Germinal center (tissue), 1 donor: ENCODE measurements at places on chromosomes 2 and 18.

- no peak for DNase-seq
Measured at GRCh38 chr2:173397539-173397938, 42.9 kb downstream of the CDCA7 start.

GRCh38 chr2:86443631-86444350, 2.6 kb downstream of the KDM3A start:
- no peak for DNase-seq

GRCh38 chr18:31244771-31245394, 73.1 kb upstream of the DSG1 start:
- DNase-seq: no peak

GRCh38 chr2:155021618-155022017, 323.1 kb downstream of the KCNJ3 start:
- no peak for DNase-seq

DNA sequence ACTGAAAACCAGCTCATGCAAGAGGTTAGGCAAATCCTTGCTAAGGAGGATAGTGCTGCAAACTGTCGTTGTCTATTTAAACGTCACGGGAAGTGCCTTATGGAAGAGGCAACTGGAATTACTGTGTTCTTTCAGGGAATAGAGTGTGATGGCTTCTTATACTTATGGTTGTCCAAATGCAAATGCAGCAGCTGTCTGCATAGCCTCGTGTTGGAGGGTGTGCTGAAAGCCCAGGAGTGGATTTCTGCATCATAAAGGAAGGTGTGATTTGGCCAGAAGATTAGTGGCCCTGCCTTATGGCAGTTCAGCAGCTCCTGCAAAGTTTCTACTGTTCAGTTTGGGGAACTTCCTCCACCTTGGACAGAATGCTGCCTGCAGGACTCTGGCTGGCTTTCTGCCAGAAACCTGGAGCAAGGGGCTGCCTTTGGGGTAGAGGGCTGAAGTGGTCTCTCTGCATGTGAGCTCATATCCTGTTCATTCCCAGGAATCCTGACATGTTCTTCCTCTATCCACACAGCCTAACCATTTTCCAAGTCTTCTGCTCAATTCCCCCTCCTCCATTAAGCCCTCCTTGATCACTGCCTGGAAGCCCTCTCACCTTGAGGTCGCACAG, 321.2 kb upstream of the CXCR4 start:
- DNase-seq: no peak

- no peak for DNase-seq
Measured at GRCh38 chr2:70471129-70471528, 82.5 kb downstream of the TGFA start.

DNA sequence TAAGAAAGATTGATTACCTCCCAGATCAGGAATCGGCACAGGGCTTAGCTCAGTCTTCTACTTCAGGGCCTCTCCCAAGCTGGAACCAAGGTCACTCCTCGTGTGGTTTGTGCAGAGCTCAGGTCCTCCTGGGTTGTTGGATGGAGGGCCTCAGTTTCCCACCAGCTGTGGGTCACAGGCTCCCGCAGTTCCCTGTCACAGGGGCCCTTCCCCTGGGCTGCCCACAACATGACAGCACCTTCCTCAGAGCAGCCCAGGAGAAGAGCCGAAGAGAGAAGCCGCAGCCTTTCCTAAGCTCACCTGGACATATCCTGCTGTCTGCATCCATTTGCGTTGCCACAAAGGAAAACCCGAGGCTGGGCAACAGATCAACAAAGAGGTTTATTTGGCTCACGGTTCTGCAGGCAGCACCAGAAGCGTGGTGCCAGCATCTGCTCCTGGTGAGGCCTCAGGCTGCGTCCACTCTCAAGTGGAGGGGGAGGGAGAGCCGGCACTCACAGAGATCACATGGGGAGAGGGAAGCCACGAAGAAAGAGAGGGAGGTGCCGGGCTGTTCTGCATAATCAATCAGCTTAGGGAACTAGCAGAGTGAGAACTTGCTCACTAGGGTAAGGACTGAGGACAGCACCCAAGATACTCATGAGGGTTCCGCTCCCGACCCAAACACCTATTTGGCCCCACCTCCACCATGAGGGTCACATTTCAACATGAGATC, 13.0 kb upstream of the ALLC start:
- no peak for DNase-seq

DNA sequence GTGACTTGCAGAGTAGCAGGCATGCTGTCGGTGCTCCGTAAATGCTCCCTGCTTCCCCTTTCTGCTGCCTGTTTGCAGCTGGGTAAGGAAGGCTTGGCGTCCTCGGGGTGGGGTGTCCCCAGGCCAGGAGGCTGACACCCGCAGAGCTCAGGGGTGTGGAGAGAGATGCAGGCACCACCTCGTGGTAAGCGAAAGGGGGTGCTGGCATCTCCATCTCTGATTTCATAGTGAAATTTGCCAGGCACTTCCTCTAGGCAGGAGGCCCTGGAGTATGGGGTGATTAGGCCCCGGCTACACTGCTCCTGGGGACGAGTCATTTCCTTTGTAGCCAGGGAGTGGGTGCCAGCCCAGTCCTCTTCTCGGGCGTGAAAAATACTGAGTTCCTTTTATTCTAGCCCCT, 160.4 kb downstream of the KLHL29 start:
- no peak for DNase-seq

DNA sequence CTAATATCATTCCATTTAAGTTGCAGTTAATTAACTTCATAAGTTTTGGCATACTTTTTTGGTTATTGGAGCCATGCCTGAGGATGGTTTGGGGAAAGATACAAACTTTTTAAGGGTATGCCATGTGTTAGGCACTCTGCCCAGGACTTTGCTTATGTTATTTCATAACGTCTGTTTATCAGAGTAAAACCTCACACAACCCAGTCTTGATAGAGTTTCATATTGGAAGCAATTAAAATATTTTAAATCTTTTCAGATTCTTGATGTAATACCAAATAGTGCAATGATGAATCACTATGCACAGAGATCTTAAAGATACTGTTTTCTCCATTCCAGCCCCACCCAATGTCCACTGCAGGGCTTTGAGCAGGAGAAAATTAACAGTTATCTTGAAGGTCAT, 529.1 kb upstream of the HNMT start:
- no peak for DNase-seq

GRCh38 chr2:65175894-65176530, 46.1 kb upstream of the RAB1A start:
- DNase-seq: no peak
